A673 (cell line): ENCODE measurements at places on chromosomes 6 and 20.

GRCh38 chr6:72856801-72857200 is 234.9 kb downstream of the KCNQ5 start:
- DNase-seq, result no peak

DNA sequence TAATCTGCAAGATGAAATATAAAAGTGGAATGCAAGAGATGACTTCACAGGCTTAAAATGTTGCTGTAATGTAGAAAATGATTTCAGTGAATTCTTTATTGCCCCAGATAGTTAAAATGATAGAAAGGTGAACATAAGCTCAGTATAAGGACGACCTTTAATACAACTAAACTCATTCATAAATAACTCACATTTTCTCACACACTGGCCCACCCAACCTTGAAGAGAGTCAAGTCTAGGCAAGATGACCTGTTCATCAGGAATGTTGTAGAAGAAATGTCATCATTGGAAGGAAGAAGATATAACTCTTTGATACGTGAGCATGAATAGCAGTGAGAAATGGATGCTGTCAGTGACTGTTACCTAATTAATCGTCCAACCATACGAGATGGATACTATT is 111.1 kb upstream of the SASH1 start:
- no peak for DNase-seq

DNA sequence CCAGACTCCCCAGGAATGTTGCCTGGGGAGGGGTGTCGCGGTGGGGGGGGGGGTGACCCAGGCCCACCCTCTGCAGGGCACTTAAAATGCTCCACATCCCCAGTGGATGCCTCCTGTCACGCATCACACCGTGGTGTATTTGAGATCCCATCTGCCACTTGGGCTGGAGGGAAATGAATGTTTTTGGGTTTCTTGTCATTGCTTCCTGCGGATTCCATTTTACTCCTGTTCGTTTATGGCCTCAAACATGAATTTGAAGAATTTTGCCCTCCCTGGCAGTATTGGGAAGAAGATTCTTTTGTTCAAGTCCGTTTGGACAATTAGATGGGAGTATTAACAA is 544 bp upstream of the KHDC1 start:
- peak; percentile 14 for DNase-seq

DNA sequence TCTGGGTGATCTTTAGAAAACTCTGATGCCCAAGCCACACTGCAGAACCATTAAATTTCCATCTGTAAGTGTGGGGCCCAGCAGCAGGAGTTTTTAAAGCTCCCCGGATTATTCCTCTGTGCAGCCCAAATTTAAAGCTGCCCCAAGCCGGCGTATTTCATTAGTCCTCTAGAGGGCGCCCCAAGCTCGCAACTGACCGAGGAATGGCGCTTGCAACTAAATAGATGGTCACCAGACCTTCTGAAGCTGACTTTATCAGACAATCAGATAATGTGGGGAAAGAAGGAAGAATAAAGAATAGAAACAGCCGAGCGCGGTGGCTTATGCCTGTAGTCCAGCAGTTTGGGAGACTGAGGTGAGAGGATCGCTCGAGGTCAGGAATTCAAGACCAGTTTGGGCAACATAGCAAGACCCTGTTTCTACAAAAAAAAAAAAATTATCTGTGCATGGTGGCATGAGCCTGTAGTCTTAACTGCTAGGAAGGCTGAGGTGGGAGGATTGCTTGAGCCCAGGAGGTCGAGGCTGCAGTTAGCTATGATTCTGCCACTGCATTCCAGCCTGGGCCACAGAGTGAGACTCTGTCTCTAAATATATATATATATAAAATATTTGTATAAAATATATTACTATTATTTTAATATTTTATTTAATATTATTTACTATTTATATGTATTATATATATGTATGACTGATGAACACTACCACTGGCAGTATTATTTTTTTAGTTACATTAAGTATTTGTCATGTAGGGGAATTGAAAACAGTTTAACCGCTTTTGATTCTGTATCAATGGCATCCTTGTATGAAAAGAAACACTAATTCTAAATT is 56.0 kb downstream of the OTOR start:
- DNase-seq, result peak; percentile 86

- no peak for DNase-seq
Measured at GRCh38 chr6:152050451-152051195, 243.1 kb downstream of the ESR1 start.
